Right atrium auricular region (tissue), 2 donors: ENCODE measurements at places on chromosomes 16 and 17. TPM values are rescaled to one million over a fixed set of nuclear protein-coding genes. Genes with fewer than 3 reads are reported as not detected.

- DNase-seq, result no peak
Measured at GRCh38 chr17:56505154-56505756, 88.2 kb upstream of the NOG start.

The TNFRSF13B gene
- total RNA-seq, result not detected

The OR4D1 gene
- not detected for total RNA-seq

GRCh38 chr17:42843358-42843934, 934 bp upstream of the AOC2 start:
- no peak for DNase-seq

DNA sequence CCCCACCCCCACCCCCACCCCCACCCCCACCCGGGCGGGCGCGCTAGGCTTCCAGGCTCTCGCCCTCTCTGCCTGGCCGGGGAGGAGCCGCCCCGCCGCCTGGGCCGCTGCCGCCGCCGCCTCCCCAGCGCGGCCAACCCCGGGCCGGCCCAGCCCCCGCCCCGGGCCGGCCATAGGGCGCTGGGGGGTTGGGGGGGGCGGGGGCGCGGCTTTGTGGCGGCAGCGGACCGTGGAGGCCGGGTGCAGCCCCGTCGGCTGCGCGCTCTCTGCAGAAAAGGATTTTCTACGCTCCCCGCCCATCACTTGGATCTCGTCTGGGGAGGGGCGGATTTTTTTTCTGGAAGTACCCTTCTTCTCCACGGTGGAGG, 230.9 kb downstream of the MRTFB start:
- no peak for DNase-seq

- no peak for DNase-seq
Measured at GRCh38 chr17:29043539-29044145, 701 bp downstream of the PIPOX start.

The SLC35G6 gene
- not detected for total RNA-seq

DNA sequence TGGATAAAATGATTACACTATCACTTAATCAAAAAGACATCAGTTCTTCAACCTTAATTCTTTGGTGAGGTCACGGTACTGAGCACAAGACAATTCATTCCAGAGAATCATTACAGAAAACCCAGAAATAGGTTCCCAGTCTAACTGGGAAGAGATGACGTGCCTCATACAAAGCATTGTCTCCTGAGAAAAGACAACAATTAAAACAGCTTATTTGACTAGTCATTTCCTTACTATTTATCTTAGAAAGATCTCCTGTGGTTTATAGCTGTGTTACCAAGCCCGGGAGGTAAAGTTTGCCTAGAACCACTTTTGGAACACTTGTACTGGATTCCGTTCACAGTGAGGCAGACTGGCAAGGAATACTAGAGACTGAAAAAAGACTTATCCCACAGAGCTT, 5.1 kb downstream of the PHF12 start:
- DNase-seq, result no peak

- DNase-seq, result peak; percentile 60
Measured at GRCh38 chr16:17470182-17470907, 415 bp downstream of the XYLT1 start.
